Activated CD4-positive, alpha-beta T cell treated with anti-CD3 and anti-CD28 coated beads, Interleukin-2, Interleukin-4, amounts not matched to agents 100 ng/mL and 50 ng/mL, durations not matched to agents 16 hours and 8 hours (primary cell): ENCODE measurements at places on chromosomes 4 and X.

- no peak for DNase-seq
Observed at GRCh38 chr4:62482355-62482754, 1282.2 kb downstream of the ADGRL3 start.

DNA sequence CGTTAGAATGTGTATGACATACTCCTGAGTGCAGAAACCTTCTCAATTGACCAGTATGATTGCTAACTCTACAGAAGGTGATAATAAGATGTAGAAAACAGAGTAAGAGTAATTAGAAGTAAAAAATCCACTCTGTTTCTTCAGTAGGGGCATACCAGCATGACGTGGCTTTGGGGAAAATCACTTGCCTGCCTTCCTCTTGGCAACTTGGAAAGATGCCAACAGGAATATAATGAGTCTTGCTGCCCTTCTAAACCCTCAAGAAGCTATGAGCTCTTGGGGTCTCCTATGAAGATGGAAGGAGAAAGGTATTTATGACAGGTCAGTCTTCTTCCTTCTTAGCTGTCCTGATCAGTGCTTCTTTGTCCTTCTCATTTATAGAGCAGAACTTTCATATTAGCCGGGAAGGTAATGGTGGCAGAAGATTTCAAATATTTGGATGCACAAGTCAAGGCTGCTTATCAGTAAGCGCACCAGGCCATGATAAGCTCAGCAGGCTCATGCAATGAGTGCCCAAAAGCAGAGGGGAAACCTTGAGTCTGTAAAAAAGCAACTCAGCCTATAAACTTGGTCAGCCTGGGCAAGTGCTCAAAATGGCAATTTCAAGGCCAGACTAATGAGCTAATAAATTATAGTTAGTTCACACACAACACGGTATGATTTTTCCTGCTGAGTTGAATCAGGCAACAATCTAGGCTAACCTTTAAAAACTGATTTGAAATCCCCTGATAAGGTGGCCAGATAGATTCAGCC, 69.7 kb upstream of the PPARGC1A start:
- no peak for DNase-seq

GRCh38 chrX:53005327-53005726, 43.3 kb upstream of the GPR173 start:
- DNase-seq, result no peak

DNA sequence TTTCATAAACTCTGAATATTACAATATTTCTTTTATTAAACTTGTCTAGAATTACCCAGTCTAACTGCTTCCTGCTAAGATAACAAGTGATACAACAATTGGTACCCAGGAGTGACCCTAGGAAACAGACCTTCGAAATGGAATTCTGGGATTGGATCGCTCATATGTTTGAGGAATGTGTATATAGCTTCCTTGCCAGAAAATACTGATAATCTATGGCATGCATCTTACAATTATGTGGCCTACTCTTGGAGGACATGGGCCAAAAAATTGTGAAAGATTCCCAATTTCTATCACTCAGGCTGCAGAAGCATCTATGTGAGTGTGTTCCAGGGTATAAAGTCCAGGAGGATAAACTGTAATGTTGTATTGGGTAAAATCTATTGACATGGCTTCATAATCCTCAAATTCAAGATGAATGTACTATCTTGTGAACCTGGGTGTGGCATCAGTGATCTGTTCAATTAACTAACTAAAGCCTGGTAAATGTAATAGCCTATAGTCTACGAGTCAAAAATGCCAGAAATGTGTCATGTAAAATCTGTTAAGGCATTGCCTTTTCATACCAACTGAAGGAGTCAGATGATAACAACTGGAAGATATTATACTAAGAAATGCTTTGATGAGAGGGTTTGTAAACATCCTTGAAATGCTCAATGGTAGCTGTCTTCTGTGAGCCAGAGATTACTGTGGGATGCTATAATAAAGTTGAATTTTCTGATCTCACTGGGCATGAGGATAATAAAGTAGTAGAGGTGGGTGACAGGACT, 1499.3 kb downstream of the PCDH7 start:
- no peak for DNase-seq

- no peak for DNase-seq
Observed at GRCh38 chrX:42247241-42247640, 323.9 kb upstream of the CASK start.
